Activated CD8-positive, alpha-beta memory T cell treated with anti-CD3 and anti-CD28 coated beads for 4 hours (primary cell): ENCODE measurements at places on chromosomes 7 and 10.

- no peak for DNase-seq
Observed at GRCh38 chr10:133158756-133159610, 1.0 kb upstream of the KNDC1 start.

GRCh38 chr10:121152033-121152432 is 300.9 kb downstream of the WDR11 start:
- DNase-seq: no peak

DNA sequence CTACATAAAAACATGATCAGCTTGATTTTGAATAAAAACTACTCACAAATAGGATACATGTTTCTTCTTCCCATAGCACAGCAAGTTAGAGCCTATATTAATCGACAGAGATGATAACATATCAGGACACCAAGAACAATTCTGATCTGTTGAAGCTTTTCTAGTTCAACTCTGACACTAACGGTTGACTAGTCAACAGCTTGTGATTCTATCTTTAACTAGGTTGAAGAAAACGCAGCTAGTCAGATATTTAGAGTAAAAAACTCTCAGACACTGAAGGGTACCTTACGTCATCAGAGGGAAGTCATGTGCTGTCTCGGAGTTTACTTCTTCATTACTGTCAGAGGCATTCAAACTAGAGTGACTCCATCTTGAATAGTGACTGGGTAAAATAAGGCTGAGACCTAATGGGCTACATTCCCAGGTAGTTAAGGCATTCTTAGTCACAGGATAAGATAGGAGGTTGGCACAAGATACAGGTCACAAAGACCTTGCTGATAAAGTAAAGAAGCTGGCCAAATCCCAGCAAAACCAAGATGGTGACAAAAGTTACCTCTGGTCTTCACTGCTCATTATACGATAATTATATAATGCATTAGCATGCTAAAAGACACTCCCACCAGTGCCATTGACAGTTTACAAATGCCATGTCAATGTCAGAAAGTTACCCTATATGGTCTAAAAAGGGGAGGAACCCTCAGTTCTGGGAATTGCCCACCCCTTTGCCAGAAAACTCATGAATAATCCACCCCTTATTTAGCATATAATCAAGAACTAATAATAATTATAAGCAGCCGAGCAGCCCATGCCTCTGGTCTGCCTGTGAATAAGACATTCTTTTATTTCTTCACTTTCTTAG is 21.3 kb downstream of the CCDC71L start:
- no peak for DNase-seq

GRCh38 chr10:78578929-78579328 is 489.8 kb upstream of the ZMIZ1 start:
- no peak for DNase-seq

GRCh38 chr7:43300121-43300520 is 187.7 kb downstream of the HECW1 start:
- DNase-seq: no peak

- no peak for DNase-seq
Observed at GRCh38 chr10:95758351-95759025, 2.5 kb downstream of the ENTPD1 start.

GRCh38 chr10:72981882-72982529 is 27.4 kb upstream of the PLA2G12B start:
- no peak for DNase-seq

DNA sequence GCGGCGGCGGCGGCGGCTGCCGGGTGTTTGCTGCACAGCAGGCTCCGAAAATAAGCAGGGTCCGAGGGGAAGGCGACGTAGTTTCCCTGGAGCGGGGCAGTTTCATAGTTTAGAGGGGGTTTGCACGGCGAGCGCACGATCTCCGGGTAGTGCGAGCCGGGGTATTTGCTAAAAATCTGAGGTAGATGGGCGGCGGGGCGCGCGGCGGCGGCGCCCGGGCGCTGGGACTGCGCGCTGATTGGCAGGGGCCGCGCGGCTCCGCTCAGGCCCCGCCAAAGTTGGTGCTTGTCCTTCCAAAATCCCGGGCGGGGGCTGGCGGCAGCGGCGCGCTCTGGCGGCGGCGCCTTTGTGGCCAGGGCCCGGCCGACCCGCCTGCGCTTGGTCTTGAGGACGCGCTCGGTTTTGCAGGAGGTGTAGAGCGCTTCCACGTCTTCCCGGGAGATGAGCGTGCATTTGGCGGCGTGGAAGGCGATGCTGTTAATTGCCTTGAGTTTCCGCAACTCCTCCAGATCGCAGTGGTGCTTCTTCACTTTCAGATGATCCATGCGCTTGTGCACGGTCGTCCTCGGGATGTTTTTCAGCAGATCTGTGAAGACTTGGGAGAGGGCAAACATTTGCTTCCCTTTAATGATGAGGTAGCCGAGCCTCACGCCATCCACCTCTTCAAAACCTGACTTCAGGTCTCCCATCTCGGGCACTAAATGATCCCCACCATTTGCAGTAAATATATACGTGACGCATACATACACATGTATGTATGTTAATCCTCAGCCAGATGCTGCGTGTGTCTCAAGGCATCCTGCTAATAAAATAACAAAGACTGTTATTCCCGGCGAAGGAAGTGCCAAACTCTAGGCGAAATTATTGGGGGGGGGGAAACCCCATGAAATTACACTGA is 8.1 kb downstream of the SKIDA1 start:
- DNase-seq: no peak

DNA sequence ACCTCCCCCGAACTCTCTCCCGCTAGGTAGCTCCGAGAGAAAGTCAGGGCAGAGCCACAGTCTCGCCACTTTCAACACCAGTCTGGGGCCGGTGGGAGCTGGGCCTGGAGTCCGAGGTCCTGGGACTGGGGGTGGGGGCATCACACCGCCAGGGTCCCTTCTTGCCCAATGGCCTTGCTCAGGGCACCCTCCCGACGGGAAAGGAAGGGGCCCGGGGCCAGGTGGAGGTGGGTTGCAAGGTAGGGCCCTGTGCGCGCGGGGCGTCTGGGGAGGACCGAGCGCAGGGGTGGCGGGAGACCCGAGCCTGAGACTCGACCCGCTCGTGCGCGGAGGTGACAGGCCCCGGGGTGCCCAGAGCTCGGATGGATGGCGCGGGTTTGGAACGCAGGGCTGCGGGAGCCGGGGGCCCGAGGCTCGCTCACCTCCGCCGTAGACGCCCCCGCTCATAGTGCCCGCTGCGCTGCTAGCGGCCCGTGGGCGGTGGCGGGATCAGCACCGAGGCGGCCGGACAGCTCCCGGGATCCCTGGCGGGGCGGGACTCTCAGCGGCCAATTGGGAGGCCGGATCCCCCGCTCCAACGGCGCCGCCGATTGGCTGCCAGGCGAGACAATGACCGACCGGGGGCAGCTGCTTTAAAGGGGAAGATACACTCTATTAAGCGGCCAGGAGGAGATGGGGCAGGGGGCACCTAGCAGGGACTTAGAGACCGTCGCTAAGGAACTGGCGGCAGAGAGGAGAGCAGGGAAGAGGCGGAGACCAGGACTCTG is at the start of gene ACTL6B:
Gene ACTL6B, minus strand, starts transcription at position 541 of the 767 bp plus-strand sequence. Its CDS starts 94 bp downstream, at position 447.
- no peak for DNase-seq

GRCh38 chr7:69218576-69218975 is 379.7 kb upstream of the AUTS2 start:
- DNase-seq: no peak

DNA sequence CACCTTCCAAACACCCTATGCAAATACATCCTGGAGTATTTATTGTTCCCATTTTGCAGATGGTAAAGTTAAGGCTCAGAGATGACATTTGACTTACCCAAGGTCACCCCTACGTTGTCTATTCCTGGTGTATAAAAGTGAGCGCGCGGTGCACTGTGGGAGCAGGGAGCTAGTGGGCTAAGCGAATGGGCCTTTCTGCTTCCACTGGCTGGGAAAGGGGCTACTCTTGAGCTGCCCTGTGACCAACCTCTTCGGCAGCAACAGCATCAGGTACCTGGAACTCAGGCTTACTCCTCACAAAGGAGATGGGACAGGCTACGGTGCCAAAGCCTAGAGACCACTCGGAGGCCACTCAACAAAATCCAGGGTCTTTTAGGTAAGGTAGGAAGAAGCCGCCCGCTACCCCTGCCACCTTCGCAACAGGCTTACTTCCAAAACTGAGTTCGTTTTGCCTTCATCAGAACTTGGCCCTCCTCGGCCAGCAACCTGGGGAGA is 2.4 kb downstream of the PTF1A start:
- no peak for DNase-seq

DNA sequence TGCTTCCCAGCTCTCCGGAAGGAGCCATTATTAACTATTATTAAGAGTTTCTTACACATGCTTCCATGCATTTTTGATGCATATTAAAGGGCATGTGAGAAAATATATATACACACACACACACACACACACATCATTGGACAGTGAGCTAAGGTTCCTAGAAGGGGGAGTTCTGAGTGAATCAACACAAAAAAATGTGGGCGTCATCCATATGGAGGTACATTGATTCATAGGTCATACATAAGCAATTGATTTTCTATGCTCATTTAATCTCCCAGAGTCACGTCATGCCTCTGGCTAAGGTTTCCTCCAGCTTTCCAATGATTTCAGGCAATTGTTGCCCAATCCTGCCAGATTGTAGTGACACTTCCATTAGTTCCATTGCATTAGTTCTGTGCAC is 269.4 kb downstream of the DNAJB9 start:
- no peak for DNase-seq

GRCh38 chr7:66255534-66256100 is 50.5 kb downstream of the TPST1 start:
- no peak for DNase-seq

GRCh38 chr10:103042129-103042528 is 124.0 kb downstream of the CNNM2 start:
- no peak for DNase-seq

GRCh38 chr7:24825931-24826661 is 68.8 kb upstream of the GSDME start:
- no peak for DNase-seq

- no peak for DNase-seq
Observed at GRCh38 chr7:156778201-156778600, 114.8 kb downstream of the LMBR1 start.

- no peak for DNase-seq
Observed at GRCh38 chr7:135386776-135387175, 123.1 kb downstream of the CNOT4 start.

DNA sequence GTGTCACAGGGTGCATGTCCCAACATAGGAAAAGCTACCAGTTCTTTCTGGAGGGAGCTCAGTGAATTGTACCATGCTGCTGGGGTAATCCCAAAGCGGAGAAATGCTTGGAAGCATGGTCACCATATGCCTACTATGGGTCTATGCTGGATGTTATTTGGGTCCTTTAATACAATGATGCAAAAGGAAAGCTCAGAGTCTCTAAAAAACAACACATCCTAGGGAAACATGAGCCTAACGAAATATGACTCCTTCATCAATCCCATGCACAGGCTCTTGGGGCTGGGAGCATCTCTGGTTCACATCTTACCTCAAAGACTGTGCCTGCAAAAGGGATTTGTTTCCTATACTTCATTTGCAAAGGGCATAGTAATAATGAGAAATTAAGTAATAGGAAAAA is 65.2 kb downstream of the CUBN start:
- no peak for DNase-seq

DNA sequence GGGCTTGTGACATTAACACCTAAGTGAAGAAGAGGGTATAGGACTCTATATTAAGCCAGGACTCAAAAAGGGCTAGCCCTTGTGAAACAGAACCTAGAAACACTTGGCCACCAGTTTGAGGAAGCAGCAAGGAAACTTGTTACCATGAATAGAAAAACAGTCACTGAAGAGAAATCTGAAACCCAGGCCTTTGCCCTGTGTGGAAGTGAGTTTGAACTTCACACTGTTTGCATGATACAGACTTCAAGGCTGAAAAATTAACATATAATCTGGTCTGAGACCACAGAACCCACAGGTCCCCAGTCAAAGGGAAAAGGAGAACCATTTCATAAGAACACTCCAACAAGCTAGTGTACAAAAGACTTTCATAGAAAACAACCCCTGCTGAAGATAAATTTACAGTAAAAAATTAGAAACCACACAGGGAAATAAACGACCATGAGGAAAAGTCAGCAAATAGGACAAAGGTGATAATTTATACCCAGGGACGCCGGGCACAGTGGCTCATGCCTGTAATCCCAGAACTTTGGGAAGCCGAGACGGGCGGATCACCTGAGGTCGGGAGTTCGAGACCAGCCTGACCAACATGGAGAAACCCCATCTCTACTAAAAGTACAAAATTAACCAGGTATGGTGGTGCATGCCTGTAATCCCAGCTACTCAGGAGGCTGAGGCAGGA is 76.1 kb downstream of the SKIDA1 start:
- DNase-seq: no peak

- no peak for DNase-seq
Observed at GRCh38 chr7:47244692-47245091, 337.2 kb downstream of the TNS3 start.

DNA sequence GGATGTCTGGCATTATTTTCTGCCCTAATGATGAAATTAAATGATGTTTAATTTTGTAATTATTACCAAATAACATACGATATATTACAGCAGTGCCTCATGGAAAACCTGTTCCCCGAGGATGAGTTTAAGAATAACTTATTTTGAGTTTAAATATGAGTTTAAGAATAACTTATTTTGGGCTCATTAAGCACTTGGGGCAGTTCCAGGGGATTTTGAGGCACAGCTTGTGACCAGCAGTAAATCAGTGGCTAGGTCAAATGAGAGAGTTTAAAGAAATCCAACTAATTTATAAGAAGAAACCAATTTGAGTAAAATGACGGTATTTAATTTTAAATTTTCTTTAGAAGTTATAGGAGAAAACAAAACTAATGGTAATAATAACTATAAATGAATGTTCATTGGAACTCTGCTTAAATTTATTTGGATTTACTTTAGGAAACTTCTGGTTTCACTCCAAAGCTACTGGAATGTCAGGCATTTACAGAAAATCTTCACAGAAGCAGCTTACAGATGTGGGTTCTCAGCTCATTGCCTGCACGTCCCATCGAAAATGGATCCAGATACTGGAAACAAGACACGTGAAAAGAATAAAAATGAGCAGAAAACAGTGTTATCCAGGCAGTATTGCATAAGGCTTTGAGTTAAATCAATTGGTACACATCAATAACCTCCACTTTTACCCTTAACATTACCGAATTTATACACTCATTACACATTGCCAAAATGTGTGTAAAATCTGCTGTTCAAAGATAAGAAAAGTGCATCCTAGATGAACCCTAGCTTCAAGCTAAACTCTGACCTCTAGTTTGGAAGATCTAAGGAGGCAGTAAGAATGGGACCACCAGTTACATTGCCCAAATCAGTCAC is 784.5 kb upstream of the IGFBP3 start:
- no peak for DNase-seq

DNA sequence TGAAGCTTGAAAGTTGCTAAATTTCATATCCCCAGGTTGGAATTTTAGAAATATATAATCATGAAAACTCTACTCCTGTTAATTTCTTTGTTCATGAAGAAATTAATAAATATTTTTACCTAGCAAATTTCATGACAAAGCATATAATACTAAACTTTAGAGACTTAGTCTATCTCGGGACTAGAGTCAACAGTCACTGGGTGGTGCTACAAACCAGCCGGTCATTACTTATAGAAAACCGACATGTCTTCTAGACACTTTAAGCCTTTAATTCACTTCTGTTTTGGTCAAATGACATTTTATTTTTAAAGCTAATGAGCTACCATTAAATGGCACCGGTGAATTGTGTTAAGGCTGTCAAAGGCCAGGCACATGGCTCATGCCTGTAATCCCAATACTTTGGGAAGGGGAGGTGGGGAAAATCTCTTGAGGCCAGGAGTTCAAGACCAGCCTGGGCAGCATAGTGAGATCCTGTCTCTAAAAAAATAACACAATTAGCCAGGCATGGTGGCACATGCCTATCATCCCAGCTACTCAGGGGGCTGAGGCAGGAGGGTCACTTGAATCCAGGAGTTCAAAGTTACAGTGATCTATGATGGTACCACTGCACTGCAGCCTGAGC is 270.1 kb downstream of the CACNA2D1 start:
- DNase-seq: no peak
